ENCODE measurements at places on chromosomes 6 and 20.

GRCh38 chr6:158442306-158442705, 117.6 kb upstream of the TMEM181 start:
- DNase-seq = no peak

GRCh38 chr6:93468291-93468690, 48.9 kb upstream of the EPHA7 start:
- no peak for DNase-seq

GRCh38 chr6:26086211-26086610, 1.0 kb upstream of the HFE start:
- peak; percentile 29 for DNase-seq

DNA sequence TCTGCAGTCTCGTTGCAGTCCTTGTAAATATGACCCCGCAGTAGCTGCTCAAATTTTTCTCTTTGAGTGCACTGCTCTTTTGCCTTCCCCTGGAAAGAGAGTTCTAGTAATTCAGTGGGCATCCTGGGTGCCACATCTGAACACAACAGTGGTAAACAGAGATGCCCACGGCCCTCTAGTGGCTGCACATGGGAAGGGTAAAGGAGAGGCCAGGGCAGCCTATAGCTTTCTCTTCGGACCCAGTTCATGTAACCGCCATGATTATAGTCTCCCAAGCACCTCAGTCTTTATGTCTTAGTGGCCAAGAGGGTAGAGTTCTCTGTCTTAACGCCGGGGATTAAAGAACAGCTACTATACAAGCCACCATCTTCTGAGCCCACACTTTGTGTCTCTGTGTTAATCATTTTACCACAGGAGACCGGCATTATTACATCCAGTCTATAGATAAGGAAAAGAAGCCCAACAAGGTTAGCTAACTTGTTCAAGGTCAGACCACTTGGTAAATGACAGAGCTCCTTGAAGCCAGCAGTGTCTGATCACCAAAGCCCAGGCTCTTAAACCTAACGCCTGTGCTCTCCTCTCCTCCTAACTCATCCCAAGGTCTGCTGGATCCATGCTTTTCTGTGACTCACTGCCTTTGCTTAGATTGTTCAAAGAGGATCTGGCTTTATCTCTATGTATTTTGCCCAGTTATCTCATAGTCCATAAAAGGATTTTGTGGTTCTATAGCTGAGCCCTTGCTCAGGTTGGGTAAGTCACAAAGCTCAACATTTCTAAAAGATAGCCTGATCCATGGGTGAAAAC, 81.8 kb downstream of the ISM1 start:
- peak; percentile 19 for DNase-seq

Measured in T-helper 9 cell (primary cell).